Mesothelial cell of epicardium (in vitro differentiated cells): ENCODE measurements at places on chromosomes 7 and 10.

DNA sequence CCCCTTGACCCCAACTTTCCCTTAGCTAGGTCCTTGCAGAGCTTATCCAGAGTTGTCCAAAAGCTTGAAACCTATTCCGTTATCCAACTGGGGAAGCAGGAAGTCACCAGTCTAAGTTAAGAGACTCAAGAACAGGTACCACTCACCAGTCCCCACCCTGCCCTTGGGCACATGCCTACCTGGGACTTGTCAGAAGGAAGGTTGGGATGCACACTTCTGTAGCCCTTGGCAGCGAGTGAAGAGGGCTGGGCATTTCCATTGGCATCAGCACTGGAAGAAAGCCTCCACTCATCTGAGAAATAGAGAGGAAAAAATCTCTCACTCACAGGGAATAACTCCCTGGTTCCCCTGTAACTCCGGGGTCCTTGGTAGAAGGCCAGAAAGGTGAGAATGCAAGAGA, 131.0 kb upstream of the PDLIM1 start:
- H3K4me3 ChIP-seq = no peak overlapping the region
- no peak overlapping the region for H3K27ac ChIP-seq
- H3K27me3 ChIP-seq = no peaks in the 10 kb centered on the region
- H3K36me3 ChIP-seq = no peaks in the 10 kb centered on the region

DNA sequence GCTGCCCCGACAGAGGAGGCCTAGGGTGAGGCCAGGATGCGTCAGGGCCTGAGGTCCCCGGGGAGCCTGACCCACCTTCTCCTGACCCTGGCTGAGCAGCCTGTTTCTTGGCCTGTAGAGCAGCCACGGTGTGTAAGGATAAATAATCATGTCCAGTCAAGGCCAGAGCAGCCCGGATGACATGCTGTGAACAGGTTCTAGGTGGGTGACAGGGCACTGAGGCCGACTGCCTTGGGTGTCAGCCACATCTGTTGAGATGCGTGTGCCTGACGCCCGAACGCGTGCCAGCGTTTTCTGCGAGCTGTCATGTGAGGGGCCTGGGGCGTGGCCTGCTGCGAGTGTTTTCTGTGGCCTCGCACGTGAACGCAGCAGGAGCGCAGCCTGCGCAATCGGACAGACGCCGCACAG, 118.3 kb downstream of the FAM53B start:
- DNase-seq = no peak
- H3K36me3 ChIP-seq = peaks cover 4% of the 10 kb centered on the region
- H3K4me3 ChIP-seq = no peak overlapping the region
- H3K4me1 ChIP-seq = peaks cover 14% of the 10 kb centered on the region
- H3K27ac ChIP-seq = no peak overlapping the region
- no peaks in the 10 kb centered on the region for H3K27me3 ChIP-seq

DNA sequence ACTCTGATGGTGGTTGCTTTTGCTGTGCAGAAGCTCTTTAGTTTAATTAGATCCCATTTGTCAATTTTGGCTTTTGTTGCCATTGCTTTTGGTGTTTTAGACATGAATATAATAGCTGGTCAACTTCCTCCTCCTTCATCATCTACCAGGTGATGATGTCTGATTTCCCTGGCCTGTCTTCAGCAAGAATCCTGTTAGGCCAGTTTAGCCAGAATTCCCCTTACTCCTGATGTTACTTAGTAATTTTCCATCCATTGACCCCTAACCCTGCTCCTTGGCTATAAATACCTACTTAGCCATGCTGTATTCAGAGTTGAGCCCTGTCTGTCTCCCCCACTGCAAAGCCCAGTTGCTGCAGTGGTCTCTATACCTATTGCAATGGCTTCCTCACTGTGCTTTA, 91.4 kb downstream of the ZNF777 start:
- H3K27me3 ChIP-seq = no peaks in the 10 kb centered on the region
- H3K27ac ChIP-seq = peak overlapping the region; percentile 71
- no peak overlapping the region for H3K4me3 ChIP-seq
- peaks cover 5% of the 10 kb centered on the region for H3K36me3 ChIP-seq

GRCh38 chr7:95596198-95597063, at the start of gene PDK4:
PDK4 (minus strand) TSS chr7:95596516; CDS start chr7:95596293, 223 bp downstream.
- no peak for DNase-seq
- H3K4me1 ChIP-seq = peaks cover 13% of the 10 kb centered on the region
- H3K4me3 ChIP-seq = peak within 1 kb of the TSS; percentile 90
- H3K27me3 ChIP-seq = peaks cover 23% of the 10 kb centered on the region

GRCh38 chr10:14782691-14783363, 8.1 kb upstream of the FAM107B start:
- peaks cover 7% of the 10 kb centered on the region for H3K4me1 ChIP-seq
- no peak overlapping the region for H3K27ac ChIP-seq
- no peak overlapping the region for H3K4me3 ChIP-seq
- no peaks in the 10 kb centered on the region for H3K36me3 ChIP-seq
- no peaks in the 10 kb centered on the region for H3K27me3 ChIP-seq
- DNase-seq = no peak
